ENCODE measurements at places on chromosomes 12 and 14. TPM values are rescaled to one million over a fixed set of nuclear protein-coding genes. Genes with fewer than 3 reads are reported as not detected.

Gene OR4L1
- total RNA-seq = not detected

Gene MIPOL1
- total RNA-seq = 9.3 TPM

Gene ARHGEF40
- total RNA-seq = 20.7 TPM

Gene CCDC38
- total RNA-seq = not detected

Gene LGR5
- total RNA-seq = not detected

Gene TAC3
- total RNA-seq = not detected

Gene TMPRSS12
- not detected for total RNA-seq

Gene MYF6
- total RNA-seq = not detected

Gene GZMB
- total RNA-seq = not detected

- DNase-seq = no peak
Measured at GRCh38 chr12:67193704-67194103, 75.5 kb upstream of the CAND1 start.

GRCh38 chr12:94873734-94874517 lies 129.6 kb downstream of the NDUFA12 start:
- DNase-seq = no peak

DNA sequence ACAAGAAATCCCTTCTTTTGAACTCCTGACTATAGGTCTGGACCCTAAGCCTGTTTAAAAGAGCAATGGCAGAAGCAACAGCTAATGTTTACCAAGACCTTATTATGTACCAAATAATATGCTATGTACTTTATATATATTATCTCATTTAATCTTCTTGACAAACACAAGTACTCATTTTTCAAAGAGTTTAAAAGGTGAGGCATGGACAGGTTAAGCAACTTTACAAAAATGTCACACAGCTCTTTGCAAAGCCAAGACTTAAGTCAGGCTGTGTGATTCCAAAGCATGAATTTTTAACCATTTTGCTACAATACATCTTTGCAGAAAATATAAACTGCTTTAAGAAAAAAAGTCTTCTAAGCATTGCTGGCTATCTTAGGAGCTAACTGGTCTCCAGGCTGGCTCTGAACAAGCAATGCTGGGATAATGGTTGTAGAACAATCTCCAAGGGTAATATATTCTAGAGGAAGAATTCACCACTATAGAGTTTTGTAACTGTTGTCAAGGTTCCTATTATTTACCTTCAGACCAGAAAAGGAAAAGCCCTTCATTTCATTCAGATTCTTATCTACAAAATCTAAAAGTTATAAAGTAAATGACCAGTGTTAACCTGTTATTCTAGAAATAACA lies 22.1 kb downstream of the SYNJ2BP start:
- no peak for DNase-seq

- no peak for DNase-seq
Measured at GRCh38 chr12:9331218-9331626, 123.0 kb upstream of the PZP start.

DNA sequence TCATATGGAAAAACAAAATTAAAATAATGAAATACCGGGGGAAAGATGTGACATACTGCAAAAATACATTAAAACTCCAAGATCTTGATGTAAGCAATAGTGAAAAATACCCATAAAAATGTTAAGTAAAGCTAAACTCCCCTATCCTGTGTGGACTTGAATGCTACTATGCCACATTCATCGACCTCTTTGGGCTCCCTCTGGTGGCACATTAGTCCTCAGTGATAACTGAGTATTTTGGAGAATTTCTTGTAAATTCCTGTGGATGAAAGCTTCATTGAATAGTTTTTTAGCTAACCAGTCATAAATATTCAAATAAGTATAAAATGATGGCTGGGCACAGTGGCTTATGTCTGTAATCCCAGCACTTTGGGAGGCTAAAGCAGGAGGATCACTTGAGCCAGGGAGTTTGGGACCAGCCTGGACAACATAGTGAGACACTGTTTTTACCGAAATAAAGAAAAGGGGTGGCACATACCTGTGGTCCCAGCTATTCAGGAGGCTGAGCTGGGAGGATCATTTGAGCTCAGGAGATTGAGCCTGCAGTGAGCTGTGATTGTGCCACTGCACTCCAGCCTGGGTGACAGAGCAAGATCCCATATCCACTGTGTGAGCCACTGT lies 42.4 kb upstream of the SGPP1 start:
- peak; percentile 46 for DNase-seq

GRCh38 chr12:12665194-12665593 lies 30.8 kb downstream of the GPR19 start:
- DNase-seq = no peak

DNA sequence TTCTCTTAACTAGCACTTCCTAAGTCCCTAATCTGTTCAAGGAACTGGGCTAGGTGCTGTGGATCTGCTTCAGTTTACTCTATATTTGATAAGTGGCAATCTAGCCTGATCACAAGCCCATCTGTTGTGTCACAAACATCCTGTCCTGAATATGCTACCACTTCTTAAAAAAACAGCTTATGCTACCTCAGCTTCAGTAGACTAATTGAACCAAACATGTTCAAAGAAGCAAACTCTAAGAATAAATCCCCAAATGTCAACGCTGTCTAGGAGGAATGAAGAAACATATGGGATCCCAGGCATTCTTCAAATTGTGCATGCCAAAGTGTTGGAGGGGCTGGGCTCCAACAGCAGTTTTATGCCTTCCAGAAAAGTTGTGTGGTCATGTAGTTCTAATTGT lies 10.4 kb upstream of the KCNH5 start:
- no peak for DNase-seq

- DNase-seq = peak; percentile 78
Measured at GRCh38 chr14:54669721-54670561, 103.0 kb downstream of the SAMD4A start.

DNA sequence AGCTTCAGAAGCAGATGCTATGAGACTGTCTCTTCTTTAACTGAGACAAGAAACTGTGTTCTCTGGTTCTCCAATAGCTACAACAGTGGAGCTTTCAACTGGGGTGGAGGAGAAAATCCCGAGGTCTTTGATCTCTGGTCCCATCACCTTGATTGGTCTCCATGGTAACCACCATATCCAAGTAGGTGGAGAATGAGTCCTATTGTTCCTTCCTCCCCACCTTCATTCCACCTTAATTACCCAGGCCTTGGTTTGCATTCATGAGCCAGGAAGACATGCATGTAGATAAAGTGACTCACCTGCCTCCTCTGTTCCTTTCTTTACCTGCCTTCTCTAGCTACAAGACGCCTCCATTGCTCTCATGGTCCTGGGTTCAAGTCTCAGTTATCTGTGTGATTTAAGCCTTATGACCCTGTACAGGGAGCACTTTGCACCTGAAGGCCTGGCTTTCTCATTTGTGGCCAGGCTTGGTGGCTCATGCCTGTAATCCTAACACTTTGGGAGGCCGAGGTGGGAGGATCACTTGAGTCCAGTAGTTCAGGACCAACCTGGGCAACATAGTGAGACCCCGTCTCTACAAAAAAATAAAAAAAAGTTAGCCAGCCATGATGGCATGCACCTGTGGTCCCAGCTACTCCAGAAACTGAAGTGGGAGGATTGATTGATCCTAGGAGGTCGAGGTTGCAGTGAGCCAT lies 157.7 kb upstream of the TBX3 start:
- peak; percentile 95 for DNase-seq

GRCh38 chr12:129631316-129631715 lies 272.5 kb downstream of the TMEM132D start:
- DNase-seq = no peak

GRCh38 chr12:105840384-105840783 lies 298.4 kb downstream of the NUAK1 start:
- DNase-seq = no peak

GRCh38 chr12:6959805-6960592 lies 8.8 kb downstream of the PTPN6 start:
- DNase-seq = no peak

DNA sequence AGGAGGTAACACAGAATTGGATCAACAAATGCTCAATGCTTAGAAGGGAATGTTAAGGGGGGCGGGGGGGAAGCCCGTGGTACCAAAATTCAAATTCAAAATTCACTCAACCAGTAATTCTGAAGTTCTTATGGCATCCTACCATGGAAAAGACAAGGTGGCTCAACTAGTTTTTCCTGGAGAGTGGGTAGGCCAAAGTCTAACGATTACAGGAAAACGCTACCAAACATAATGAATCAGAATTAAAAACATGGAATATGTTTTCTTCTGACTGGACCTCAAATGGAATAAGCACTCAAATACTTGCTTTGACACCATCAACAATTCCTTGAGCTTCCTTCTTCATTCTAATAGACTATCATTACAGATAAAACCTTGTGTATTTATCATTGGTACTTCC lies 2.3 kb downstream of the NACA start:
- no peak for DNase-seq

- DNase-seq = peak; percentile 91
Measured at GRCh38 chr12:32568228-32568627, 110.9 kb upstream of the DNM1L start.

- DNase-seq = no peak
Measured at GRCh38 chr12:124363353-124363965, 68.6 kb downstream of the RFLNA start.

- DNase-seq = no peak
Measured at GRCh38 chr12:106246891-106247673, 738 bp downstream of the CKAP4 start.

DNA sequence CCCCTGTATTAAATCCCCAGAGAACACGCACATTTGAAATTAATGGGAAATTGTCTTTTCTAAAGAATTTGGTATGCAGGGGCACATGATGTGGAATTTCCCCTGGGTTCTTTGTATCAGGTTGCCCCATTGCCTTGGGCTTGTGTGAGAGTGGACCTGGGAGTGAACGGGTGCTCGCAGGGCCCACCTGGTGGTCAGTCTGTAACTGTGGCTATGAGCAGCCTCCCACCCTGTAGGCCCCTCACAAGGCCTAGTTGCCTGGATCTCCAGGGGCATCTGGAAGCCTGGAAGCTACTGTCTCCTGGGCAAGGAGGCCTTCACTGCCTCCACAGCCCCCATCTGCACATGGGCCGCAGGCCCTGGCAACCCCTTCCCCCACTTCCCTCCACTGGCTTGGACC lies 96.7 kb downstream of the SLC25A47 start:
- DNase-seq = no peak

DNA sequence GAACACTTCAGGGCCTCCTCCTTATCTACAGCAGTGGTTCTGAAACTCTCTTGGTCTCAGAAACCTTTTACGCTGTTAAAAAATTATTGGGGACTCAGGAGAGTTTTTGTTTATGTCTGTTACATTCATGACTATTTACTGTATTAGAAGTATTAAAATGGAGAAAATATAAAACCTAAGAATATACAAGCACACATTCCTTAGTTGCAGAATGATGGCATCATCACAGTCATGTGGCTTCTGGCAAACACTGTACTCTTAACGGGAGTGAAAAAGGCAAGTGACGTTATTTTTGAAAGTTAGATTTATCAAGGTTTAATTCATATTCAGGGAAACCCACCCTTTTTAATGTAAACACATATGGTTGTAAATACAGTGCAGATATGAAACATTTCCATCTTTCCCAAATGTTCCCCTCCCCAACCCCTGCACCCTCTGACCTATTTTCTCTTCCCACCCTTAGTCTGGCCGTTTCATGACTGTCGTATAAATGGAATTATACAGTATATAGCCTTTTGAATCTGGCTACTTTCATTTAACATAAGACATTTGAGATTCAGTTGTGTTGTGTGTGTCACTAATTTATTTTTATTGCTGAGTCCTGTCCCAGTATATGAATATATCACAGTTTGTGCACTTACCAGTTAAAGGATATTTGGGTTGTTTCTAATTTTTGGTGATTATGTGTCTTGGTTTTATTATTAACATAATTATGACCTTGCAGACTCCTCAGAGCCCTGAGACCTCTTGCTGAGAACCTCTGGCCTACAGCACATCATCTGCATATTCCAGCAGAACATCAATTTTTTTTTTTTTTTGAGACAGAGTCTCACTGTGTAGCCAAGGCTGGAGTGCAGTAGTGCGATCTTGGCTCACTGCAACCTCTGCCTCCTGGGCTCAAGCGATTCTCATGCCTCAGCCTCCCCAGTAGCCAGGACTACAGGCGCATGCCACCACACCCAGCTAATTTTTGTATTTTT lies 457.0 kb downstream of the PCNX1 start:
- no peak for DNase-seq

GRCh38 chr12:16154990-16155389 lies 122.5 kb downstream of the SLC15A5 start:
- DNase-seq = no peak

DNA sequence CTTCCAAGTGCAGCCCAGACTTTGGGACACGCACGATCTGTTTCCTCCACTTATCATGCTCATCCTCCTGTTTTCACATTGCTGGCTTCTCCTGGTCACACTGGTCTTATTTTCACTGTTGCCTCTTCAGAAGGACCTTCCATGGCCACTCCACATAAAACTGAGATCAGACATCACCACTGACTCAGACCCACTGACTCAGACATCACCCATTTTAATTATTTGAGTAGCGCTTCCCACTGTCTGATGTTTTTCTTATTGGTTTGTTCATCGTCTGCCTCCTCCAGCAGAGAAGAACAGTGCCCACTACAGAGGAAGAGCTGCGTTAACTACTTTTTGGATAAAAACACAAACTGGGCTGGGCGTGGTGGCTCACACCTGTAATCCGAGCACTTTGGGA lies 270.5 kb upstream of the PWP1 start:
- peak; percentile 36 for DNase-seq

GRCh38 chr12:75685617-75686225 lies 174.3 kb upstream of the KRR1 start:
- DNase-seq = no peak

DNA sequence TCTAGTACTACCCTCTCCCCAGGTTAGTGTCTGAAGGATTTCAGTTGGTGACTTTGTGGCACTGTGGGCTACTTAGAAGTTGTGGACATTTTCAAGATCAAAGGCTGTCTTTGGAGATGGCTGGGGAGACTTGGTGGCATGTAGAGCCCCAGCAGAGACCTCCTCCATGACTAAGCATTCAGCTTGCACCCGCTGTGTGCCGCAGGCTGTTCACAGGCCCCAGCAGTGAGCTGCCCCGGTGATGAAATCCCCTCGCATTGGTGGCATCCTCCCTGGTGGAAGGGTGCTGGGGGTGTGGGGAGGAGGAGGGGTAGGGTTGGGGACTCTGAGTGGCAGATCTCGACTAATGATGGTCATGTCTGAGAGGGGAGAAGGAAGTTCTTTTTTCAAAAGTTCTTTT lies 173.9 kb downstream of the TSPAN9 start:
- DNase-seq = no peak

Measured in foreskin keratinocyte (primary cell).